Urothelium cell line (cell line): ENCODE measurements at places on chromosomes 16 and 17.

DNA sequence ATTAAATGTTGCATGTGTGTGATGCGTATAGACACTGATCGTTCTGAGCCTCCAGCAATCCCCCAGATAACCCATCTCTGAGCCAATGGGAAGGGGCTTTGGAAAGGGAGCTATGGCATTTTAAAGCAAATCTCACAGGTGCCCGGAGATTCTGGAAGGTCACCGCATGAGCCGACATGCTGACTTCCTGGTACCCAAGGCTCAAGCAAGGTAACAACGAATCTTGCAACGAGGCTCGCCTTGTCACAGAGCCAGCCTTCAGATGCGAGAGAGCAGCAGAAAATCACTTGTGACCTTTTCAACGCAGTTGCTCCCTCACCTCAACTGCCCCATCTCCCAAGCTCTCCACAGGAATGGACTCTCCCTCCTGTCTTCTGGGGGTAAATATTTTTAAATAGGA, 154.8 kb upstream of the CDH5 start:
- no peak for DNase-seq

- no peak for DNase-seq
These were observed 187.3 kb downstream of the CDH13 start for GRCh38 chr16:82814059-82814458.

DNA sequence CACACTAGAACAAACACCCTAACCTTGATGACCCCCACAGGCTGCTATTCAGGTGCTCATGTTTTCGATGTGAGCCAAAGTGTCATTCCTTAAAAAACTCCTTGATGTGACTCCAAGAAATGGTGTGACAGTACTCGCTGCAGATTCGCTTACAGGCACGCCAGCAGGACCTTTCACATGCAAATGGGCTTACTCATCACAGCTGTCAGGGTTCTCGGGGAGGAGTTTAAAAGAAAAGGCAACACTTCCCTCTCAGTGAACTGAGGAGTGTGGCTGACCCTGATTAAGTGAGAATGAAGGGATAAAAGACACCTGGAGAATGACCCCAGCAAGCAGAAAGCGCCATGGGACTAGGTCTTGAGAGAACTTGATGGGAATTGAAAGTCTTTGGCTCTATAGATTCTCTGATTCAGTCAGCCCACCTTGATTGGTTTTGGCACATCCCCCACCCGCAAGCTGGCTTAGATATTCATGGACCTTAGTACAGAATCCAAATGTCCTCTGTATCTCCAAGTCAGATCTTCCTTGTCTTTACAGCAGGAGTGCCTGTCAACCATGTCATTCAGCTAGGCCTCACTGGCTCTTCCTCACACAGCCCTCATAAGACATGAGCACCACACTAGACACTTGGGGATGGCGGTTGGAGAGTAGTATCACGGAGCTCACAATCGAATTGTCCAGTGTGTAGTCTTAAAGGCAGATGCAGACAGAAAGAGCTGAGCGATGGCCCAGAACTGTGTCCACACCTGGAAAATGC, 82.6 kb downstream of the HIC1 start:
- DNase-seq: no peak

GRCh38 chr16:10383626-10384025, 2.2 kb upstream of the ATF7IP2 start:
- DNase-seq: no peak

- DNase-seq: peak; percentile 87
These were observed 11.0 kb downstream of the HEXIM2 start for GRCh38 chr17:45172541-45173286.

GRCh38 chr16:77553130-77553529, 118.3 kb upstream of the ADAMTS18 start:
- DNase-seq: no peak

GRCh38 chr16:4404967-4405696, 11.3 kb downstream of the CORO7 start:
- no peak for DNase-seq

DNA sequence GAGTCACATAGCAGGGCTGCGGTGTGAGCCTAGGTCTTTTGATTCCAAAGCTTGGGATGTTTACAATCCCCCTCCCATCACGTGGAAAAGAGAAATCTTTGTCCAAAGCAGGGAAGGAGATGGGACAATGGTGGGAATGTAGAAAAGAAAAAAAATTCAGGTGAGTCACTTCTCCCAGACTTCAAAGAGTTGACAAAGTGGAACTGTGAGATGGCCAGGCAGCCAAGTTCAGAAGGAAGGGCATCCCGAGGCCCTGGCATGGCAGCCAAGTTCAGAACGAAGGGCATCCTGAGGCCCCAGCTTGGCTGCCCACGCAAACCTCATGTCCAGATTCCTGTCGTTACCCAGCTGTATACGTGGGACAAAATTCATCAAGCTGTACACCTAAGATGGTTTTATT, 47.5 kb downstream of the FOXL1 start:
- DNase-seq: peak; percentile 54

DNA sequence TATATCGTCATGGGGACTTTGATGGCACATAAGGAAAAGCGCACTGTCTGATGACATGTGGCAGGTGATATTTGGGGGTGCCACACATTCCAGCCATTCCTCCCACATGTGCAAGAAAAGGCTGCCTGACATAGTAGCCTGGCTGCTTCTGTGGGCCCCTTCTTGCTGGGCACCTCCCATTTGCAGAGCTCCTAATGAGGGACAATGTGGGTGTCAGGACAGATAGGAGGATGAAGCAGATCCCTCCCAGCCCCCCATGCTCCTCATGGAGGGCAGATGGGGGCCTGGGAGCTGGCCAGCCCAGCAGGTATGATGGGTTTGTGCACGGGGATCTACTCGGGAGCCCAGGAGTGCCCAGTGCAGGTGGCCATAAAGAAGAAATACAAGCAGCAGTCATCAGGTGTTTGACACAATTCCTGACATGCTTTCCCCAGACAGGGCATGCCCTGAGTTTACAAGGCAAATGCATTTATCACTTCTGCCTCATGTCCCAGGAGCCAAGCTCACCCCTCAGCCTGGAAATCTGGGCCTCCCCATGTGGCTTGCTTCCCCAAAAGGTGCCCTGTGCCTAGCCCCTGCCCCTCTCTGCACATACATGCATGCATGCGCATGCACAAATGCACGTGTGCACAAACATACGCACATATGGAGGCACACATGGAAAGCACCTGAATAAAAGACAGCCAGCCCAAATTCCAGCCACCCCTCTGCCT, 260.6 kb upstream of the RPL38 start:
- DNase-seq: no peak

GRCh38 chr16:85520853-85521521, 92.1 kb upstream of the GSE1 start:
- no peak for DNase-seq

DNA sequence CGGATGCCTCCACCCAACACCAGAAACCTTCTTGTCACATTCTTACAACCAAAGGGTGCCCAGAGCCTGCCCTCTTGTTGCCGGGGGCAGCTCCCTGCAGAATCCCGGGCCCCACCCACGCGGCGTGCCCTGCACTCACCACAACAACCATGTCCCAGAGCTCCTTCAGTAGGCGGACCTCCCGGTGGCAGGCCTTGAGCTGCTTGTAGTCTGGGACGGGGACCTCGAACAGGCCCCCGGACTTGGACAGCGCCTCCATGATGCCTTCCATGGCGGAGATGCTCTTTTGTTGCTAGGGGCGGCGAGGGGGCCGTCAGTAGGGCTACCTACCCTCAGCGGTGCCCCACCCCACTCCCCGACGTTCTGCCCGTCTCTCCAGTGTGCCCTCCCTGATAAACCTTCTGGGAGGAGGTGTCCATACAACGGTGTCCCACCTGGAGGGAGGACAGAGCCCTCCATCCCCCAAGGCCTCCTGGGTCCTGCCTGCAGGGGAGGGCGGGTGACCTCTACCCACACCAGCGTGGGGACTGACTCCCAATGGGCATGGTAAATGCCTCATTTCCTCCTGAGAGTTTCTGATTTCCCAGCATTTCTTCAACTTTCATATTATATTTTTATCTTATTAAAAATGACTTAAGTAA, 52.2 kb downstream of the DNAH17 start:
- DNase-seq: no peak

GRCh38 chr16:10265770-10266615, 83.8 kb upstream of the GRIN2A start:
- DNase-seq: no peak

- DNase-seq: peak; percentile 52
These were observed 744 bp upstream of the GGNBP2 start for GRCh38 chr17:36544044-36544306.
